T-cell (primary cell): ENCODE measurements at places on chromosomes 4 and X.

DNA sequence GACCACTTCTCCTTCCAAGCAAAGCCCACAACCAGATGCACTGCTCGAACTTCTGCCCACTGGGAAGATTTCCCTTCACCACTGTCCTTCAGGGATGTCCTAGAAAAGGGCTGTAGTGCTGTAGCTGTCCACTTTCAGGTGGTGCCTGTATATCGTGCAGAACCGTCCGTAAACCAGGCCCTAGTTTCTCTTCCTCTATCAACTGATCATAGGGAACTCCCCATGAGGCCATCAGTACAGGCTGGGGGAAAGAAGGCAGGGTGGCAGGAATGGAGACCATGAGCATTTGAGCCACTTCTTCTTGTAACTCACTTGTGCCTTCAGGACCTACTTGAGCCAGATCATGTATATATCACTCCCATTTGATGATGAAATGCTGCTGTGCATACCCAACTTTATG, 57.3 kb upstream of the FAM9B start:
- no peak for DNase-seq

GRCh38 chrX:153802513-153803045, 8.1 kb downstream of the SSR4 start:
- DNase-seq = no peak

GRCh38 chr4:53186714-53187358, 179.0 kb downstream of the SCFD2 start:
- no peak for DNase-seq

DNA sequence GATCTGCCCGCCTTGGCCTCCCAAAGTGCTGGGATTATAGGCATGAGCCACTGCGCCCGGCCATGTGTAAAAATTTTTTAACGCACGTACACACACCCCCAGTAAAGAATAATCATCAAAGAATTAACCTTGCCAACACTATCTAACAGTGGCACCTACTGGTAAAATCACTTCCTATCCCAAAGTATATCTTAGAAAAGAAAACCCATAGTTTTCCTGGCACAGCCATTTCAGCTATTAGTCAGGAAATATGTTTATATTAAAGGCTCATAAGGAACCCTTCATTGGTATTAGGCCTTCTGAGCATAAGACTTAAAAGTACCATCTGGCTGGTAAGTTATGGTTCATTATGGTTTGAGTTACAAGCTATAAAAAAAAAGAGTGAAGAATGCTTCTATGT, 14.1 kb downstream of the S100G start:
- DNase-seq = no peak

DNA sequence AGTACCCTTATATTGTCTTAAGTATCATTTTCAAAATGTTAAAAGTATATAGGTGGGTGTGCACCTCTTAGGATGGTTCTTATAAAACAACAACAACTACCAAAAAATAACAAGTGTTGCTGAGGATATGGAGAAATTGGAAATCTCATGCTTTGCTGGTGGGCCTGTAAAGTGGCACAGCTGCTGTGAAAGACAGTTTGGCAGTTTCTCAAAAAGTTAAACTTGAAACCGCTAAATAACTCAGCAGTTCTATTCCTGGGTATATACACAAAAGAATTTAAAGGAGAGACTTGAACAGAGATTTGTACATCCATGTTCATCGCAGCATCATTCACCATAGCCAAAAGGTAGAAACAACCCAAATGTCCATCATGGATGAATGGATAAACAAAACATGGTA, 65.5 kb downstream of the HAND2 start:
- no peak for DNase-seq

DNA sequence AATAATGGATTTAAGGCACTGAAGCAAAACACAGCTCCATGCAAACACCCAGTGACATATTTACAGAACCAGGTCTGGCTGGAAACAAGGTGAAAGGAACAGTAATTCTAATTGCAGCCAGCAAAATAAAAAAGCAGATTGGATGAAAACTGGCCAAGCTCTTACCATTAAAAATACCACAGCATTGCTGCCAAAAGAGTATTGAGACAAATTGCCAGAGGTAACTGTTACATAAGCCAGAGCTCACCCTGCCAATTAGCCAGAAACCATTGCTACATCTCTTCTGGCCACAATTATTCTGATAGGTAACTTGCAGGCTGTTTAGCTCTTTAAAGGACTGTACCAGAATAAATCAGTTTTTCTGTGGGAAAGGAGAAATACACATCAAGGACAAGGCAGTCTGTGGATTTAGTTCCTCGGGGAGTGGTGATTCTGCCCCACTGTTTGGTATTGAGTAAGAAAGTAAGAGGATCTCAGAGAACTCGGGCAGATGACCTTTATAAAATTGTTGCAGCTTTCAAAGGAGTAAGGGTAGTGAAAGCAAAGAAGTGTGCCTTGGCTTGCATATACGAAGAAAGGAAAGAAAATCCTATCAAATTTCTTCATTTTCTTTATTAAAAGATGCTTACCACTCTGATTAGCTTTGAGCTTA, 369.5 kb downstream of the PPP3CA start:
- no peak for DNase-seq

- no peak for DNase-seq
Observed at GRCh38 chr4:13527192-13527980, 16.9 kb downstream of the NKX3-2 start.

DNA sequence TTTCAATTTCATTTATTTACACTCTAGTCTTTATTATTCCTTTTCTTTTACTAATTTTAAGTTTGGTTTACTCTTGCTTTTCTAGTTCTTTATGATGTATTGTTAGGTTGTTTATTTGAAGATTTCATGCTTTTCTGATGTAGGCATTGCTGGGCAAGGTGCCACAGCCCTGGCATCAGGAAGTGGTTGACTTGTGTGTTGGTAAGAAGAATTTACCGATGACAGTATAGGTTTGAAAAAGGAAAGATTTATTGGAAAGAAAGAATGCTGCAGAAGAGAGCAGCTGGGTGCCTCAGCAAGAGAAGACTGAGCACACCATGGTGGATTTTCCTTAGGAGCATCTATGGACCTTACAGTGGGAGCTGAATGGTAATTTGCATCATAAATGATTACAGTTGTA, 153.2 kb downstream of the KLF8 start:
- peak; percentile 22 for DNase-seq
